GM23338 (cell line): ENCODE measurements at places on chromosomes 12 and 14.

DNA sequence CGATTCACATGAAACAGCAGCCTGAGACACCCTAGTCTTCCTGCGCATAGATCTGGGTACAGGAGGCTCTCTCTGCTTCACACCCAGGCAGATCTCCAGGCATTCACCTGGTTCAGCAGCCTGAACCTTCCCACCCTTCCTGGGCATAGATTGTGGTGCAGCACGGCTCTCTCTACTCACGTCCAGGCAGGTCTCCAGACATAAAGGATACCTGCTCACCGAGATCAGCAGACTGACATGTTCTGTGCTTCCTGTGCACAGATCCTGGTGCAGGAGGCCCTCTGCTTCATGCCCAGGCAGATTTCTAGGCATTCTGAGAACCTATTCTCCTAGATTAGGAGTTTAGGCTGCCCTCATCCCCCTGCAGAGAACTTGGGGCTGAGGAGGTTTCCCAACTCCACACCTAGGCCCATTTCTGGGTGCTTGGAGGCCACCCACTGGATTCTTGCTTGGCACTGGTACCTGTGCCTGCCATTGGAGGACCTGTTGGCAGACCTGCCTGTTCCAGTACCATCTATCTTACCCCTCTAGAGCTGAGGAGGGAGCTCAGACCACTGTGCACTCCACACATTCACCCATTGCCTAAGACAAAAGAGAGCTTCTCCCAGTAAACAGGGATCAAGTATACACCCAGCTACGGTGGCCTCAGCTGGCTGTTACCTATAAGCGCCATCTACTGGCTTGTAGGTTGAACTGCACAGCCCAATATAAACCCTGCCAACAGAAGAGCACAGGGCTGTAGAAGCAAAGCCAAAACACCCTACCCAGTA is 28.0 kb upstream of the GARIN6 start:
- peak; percentile 82 for DNase-seq

DNA sequence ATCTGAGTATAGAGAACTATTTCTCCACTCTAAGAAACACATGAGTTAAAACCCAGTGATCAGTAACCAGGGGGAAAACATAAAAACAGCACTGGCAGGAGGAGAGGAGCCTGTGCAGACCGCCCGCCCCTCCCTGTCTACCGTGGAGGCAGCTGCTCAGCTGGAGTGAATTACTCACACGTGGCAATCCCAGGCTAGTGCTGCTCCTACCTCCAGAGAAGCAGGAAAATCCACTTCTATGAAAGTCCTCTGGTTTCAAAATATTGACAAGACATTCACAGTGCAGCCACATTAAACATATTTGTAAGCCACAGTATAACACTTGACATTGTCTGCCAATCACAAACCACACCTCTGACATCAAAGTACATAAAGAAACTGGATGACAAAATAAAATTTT is 16.7 kb downstream of the TMEM132D start:
- DNase-seq, result no peak

DNA sequence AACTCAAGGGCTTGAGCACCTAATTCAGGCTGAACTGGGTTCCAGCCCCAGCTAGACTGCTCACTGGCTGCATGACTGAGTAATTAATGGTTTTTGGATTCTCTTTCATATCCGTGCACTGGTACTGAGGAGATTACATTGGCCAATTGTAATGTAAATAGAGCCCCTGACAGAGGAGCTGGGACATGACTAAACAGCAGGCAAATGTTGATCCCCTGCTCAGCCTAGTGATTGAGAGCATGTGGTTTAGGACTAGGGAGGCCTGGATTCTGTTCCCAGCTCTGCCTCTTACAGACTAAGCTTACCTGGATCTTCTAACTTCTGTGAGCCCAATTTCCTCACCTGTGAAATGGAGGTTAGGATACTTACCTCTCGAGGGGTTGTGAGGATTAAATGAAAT is 204.3 kb downstream of the ESR2 start:
- peak; percentile 79 for DNase-seq

DNA sequence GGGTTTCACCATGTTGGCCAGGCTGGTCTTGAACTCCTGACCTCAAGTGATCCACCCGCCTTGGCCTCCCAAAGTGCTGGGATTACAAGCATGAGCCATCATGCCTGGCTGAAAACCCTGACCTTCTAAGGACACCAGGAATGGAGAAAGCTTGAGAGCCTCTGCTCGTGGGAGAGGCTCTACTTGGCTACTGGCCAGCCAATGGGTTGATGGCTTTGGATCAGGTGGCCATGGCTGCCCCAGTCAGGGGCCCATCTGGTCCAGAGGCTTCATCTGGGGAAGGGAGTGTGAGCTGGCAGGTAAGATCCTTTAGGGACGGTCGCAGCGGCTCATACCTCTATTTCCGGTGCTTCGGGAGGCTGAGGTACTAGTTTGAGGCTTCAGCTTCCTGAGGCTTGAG is 42.5 kb upstream of the PPP1CC start:
- DNase-seq, result no peak

- DNase-seq, result peak; percentile 98
These were observed 43.9 kb upstream of the FBRSL1 start for GRCh38 chr12:132445884-132446632.

DNA sequence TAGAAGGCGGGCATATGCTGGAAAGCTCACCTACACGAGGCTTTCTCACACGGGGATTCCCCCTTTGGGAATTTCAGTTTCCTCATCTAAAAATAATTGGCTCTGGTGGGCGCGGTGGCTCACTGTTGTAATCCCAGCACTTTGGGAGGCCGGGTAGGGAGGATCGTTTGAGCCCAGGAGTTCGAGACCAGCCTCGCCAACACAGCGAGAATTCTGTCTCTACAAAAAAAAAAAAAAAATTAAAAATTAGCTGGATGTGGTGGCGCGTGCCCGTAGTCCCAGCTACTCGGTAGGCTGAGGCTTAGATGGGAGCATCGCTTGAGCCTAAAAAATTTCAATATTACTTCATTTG is 400 bp upstream of the NDUFA12 start:
- DNase-seq, result no peak

GRCh38 chr12:49902399-49903350 is 1.0 kb downstream of the FAIM2 start:
- peak; percentile 59 for DNase-seq

DNA sequence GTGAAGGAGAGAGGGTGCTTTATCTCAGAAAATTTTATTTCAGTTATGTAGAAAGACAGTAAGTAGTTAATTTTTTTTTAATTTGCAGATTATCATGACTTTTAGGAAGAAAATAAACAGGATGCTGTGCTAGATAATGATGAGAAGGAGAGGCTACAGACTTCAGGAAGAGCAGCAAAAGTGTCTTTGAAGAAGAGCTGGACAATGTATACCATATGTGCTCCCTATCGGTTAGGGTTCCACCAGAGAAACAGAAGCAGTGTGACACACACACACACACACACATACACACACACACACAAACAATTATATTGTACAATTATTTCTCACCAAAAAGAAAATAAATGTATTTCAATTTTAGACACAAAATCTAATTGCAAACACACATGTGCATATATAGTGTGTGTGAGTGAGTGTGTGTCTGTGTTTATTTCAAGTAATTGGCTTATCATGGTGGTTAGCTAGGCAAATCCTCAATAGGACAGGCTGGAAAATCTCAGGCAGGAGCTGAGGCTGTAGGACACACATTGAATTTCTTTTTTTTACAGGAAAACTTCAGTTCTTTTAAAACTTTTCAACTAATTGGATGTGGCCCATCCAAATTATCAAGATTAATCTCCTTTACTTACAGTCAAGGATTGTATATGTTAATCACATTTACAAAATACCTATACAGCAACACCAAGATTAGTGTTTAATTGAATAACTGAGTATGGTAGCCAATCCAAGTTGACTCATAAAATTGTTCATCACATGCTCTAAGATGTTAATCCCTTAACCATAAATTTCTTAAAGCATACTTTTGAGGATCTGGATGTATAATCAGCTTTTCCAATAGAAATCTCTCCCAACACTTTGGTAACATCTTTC is 235.8 kb upstream of the DCN start:
- DNase-seq, result no peak

DNA sequence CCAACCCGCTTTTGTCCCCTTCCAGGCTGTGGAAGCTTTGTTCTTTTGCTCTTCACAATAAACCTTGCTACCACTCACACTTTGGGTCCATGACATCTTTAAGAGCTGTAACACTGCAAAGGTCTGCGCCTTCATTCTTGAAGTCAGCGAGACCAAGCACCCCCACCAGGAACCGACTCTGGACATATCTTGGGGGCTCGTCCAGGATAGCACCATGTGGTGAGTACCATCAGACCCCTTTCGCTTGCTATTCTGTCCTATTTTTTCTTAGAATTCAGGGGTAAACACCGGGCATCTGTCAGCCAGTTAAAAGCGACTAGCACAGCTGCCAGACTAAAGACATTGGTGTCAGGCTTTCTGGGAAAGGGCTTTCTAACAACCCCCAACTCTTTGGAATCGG is 137.6 kb upstream of the PPFIA2 start:
- DNase-seq, result peak; percentile 65

DNA sequence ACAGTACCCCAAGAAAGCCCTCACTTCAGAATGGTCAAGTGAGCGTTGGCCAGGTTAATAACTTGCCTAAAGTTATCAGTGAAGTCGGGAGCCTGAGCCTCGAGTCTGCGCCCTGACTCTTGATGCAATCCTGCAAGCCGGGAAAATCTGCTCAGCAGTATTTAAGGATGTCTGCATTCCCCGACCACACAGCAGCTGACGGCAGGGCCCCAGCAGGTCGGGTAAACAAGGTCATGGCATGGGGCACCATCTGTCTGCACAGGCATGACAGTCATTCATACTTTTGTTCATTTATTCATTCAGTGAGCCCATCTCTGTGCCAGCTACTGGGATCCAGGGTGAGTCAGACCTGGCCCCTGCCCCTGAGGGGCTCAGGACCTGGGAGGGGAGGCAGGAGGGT is 11.1 kb downstream of the ABCB9 start:
- no peak for DNase-seq

GRCh38 chr14:44960646-44961045 is 1.1 kb downstream of the KLHL28 start:
- no peak for DNase-seq

- DNase-seq, result no peak
These were observed 37.1 kb downstream of the PDZRN4 start for GRCh38 chr12:41225179-41225578.

DNA sequence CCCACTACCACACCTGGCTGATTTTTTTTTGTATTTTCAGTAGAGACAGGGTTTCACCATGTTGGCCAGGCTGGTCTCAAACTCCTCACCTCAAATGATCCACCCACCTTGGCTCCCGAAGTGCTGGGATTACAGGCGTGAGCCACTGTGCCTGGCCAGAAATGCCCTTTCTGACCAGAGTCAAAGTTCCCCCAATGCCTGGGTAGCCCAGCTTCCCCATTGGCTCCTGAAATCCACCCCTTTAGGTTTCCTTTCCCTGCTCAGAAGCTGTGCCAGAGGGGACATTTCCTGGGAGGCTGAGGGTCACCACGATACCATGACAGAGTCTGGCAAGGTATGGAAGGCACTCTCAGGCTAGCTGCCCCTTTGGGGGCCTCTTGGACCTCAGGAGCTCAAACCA is 3.5 kb downstream of the GSTZ1 start:
- DNase-seq, result no peak

- no peak for DNase-seq
These were observed 24.6 kb downstream of the RPS6KA5 start for GRCh38 chr14:91035855-91036254.

- DNase-seq, result no peak
These were observed 249.7 kb upstream of the FBXO33 start for GRCh38 chr14:39681782-39682399.

- no peak for DNase-seq
These were observed 194.0 kb downstream of the DPF3 start for GRCh38 chr14:72699852-72700257.

- DNase-seq, result peak; percentile 33
These were observed 624 bp downstream of the M6PR start for GRCh38 chr12:8948701-8949341.

GRCh38 chr14:56117765-56118610 is at the start of gene PELI2:
TSS of gene PELI2 (plus strand) at chr14:56118411. CDS start at chr14:56118661, 250 bp downstream.
- DNase-seq, result peak; percentile 84

DNA sequence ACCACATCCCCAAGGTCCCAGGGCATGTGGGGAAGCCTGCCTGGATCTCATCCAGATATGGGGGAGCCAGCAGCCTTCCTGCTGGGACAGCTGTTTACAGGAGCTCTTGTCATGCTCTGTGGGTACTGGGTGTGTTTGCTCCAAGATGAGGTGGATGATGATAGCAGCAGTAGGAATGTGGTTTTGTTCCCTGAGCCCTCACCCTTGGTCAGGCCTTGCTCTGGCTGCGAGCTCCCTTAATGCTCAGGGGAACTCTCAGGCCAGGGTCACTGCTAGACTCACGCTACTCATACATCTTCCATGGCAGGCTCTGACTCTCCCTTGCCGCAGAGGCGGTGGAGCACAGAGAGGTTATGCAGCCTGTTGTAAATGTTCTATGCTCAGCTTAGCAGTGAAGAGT is 990.3 kb downstream of the AACS start:
- DNase-seq, result no peak

DNA sequence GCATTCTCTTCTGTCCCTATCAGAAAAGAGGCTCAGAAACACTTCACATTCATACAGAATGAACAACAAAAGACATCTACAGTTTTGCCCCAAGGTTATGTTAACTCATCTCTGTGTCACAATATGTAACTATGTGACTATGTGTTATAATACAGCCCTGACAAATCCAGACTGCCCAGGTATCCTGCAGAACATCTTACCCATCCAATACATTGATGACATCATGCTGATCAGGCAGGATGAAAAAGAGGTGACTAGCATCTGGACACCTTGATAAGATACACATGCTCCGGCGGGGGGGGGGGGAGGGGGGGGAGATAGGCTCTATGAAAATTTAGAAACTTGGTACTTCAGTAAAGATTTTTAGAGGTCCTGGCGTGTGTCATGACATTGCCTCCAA is 8.3 kb upstream of the GNS start:
- no peak for DNase-seq

DNA sequence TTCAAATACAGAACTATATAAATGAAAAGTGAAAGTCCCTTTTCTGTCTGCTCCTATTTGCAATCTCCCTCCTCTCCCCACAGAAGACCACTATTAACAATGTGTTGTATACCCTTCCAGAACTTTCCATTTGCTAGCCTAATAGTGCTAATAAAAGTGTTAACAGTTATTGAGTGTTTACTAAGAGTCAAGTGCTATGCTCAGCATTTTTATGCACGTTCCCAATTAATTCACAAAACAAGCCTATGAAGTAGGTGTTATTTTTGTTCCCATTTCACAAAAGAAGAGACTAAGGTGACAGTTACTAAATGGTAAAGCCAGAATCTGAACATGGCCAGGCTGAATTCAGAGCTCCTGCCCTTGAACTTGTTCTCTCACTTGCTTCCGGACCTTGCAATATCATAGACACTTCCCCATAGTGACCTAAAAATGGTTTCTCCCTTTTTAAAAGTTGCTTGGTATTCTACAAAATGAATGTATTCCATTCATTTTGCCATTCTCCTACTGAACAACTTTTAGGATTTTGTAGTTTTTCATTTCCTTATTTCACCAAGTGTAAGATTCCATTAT is 1.6 kb upstream of the PRKAB1 start:
- no peak for DNase-seq
